ENCODE measurements at places on chromosomes 4 and X.

- no peak for DNase-seq
Measured at GRCh38 chrX:101009090-101009489, 39.6 kb downstream of the ARL13A start.

DNA sequence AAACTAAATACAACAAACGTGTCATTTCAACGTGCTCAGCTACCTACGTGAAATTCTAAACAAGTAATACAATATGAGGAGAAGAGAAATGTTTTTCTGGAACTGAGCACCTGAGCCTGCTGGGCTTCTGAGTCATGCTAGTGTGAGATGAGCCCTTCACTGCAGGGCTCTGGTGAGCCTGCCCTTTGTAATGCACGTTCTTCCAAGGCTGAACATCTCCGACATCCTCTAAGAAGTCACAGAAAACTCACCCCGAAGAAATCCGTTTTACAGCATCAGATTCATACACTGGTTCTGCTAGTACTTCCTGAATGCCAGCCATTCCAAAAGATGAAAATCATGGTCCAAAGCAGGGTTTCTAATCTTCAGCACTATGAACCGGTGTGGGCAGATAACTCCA, 157.1 kb downstream of the AMELX start:
- DNase-seq, result no peak

- no peak for DNase-seq
Measured at GRCh38 chrX:139203651-139204570, 326.6 kb upstream of the F9 start.

- DNase-seq, result no peak
Measured at GRCh38 chrX:78314561-78314960, 12.8 kb downstream of the CYSLTR1 start.

GRCh38 chr4:125741825-125742452, 427.2 kb downstream of the FAT4 start:
- DNase-seq, result no peak

GRCh38 chr4:168908851-168909273, 101.2 kb downstream of the CBR4 start:
- DNase-seq, result no peak

- no peak for DNase-seq
Measured at GRCh38 chrX:151030845-151031244, 47.7 kb downstream of the HMGB3 start.

GRCh38 chrX:70174754-70175153, 2.5 kb upstream of the DGAT2L6 start:
- DNase-seq, result no peak

GRCh38 chr4:112975567-112976355, 73.7 kb upstream of the ANK2 start:
- DNase-seq, result no peak

- no peak for DNase-seq
Measured at GRCh38 chrX:3136161-3136961, 95.1 kb downstream of the ARSF start.

GRCh38 chrX:356385-357034, 30.2 kb downstream of the PPP2R3B start:
- no peak for DNase-seq

DNA sequence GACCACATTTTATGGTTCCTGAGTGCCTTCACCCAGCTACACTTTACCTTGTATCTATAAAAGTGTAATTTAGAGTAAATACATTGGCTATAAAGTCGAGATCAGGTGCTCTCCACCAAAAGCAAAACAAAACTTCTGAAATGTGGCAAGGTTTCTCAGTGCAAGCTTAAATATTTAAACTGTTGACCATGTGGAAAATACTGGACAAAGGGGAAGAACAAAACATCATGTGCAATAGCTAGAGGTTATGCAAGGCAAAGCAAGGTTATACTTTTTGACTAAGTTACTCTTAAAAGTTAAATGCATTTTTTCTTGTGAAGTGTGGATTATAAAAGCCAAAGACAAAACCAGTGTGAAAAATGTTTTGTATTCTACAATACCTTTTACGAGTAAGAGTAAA, 55.9 kb downstream of the UGT2A2 start:
- no peak for DNase-seq

- DNase-seq, result no peak
Measured at GRCh38 chrX:9434051-9434550, 30.8 kb upstream of the TBL1X start.

GRCh38 chr4:8000721-8001491, 61.2 kb upstream of the AFAP1 start:
- DNase-seq, result no peak

- DNase-seq, result no peak
Measured at GRCh38 chrX:153372949-153373348, 28.2 kb downstream of the PNMA6E start.

- no peak for DNase-seq
Measured at GRCh38 chrX:133482056-133482952, 67.0 kb upstream of the GPC4 start.

DNA sequence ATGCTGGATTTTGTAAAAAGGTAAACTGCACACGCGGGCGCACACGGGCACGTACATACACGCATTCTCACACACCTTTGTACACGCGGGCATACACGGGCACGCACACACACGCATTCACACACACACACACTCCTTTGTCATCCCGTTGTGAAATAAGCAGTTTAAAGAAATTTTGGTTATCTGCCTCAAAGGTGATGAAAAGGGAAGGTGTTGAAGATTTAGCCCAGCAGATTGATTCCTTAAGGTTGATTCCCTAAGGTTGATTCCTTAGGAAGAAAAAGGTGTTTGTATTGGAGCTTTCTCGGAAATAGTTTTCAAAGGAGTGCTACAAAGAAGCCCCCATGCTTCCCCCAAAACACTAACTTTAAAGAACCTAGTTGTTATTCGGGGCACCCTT, 693 bp downstream of the ATP10D start:
- DNase-seq, result no peak

GRCh38 chrX:115592997-115593734, 32.2 kb downstream of the PLS3 start:
- DNase-seq, result no peak

- no peak for DNase-seq
Measured at GRCh38 chr4:102647117-102647516, 113.7 kb downstream of the MANBA start.

DNA sequence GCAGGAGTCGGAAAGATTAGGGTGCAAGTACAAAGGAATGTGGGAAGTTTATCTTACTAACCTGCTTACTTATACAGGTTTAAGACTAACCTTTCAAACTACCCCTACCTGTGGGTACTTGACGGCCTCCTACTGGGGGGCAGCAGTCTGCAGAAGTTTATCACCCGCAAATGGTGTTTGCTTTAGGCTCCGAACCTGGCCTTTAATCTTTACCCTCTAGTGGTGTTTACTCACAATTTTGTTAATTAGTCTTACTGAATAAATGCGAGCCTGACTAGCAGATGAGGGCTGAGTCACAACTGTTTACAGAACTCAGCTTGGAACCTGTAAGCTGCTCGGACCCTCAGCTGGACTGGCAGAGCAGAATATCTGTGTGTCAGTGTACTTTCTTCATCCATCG, 204.2 kb upstream of the GPRIN3 start:
- no peak for DNase-seq
